ENCODE measurements at places on chromosomes 6 and 20.

DNA sequence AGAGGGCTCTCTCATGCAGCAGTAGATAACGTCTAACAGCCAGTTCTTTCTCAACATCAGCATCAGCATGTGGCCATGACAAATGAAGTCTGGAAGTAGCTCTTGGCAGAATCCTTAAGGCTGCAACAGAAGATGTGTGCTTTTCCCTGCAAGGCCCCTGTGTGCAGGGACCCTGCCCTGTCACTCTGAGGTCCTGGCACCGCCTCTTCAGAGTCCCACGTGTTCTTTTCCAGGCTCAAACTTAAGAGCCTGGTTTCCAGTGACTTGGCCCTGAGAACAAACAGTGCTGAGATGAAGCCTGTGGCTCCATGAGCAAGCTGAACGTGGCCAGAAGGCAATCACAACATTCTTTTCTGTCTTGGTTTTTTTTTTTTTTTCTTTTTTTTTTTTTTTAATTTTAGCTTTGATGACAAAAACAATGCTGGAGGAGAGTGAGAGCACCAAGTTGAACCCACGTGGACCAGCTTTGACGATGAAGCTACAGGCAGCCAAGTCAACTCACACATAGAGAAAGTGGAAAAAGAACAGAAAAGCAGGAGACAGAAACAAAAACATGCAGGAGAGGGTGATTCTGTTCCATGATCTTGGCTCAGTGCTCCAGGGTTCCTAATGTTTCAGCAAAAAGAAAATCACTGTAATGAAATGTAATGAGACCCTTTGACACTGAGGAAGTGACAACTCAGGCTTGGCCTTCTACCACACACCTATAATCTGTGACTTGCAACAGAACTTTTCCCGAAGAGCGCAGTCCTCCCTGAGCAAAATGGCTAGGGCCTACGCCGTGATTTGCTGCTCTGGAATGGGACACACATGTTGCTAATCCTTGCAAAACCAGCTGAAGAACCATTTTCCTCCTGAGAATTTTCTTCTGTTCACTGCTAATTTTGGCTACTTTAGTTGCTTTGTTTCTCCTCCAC lies 86.1 kb downstream of the FOXC1 start:
- DNase-seq: no peak

GRCh38 chr6:53664623-53665022 lies 933 bp downstream of the KLHL31 start:
- DNase-seq: no peak

- no peak for DNase-seq
These were observed 30.4 kb downstream of the AFDN start for GRCh38 chr6:167856999-167857660.

DNA sequence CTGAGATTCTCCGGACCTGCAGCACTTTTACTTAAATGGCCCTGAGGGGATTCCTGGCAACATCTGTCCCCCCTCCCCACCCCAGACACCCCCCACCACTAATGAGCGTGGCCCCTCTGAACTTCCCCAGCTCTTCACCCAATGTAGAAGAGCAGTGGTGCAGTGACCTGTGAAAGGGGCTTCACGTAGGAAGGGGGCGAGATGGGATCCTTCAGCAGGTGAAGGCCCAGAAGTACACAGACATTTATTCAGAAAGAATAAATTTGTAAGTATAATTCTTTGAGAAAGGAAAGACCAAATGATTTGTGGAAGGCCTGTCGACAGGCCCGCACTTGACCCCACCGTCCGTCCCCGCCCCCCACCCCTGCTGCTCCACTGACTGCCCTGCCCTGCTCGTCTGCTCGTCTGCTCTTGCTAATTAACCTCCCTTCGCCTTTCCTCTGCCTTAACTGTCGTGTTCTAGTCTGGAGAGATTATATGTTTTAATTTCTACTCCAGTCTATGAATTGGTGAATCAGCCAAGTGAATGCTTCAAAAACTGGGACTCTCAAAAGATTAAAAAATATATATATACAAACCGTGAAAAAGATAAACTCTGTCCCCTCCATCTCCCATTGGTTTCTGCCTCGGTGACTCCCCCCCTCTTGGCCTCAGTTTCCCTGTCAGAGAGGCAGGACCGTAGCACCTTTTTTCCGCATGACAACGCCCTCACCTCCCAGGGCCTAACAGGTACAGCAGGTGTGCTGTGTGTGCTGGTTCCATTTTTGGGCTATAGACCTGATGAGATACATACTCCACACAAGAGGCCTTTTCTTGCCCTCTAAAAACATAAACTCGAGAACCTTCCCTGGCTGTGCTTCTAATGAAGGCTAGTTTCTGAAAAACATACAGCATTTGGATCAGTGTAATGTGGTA lies 49.2 kb downstream of the GNAS start:
- DNase-seq: no peak

Data from sciatic nerve (tissue), 2 donors.